ENCODE measurements at places on chromosomes 3 and 15.

DNA sequence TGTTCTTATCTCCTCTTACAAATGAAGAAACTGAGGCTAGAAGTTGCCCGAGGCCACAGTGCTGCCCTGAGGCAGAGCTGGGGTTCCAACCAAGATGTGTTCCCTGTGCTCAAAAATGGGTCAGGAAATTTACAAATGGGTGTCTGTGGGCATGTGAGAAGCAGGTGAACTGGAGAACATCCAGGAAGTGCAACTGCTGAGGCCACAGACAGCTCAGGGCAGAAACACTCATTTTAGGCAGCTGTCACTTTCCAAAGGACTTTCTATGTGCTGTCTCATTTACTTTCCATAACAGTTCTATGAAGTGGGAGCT lies 47.2 kb upstream of the ATP2B2 start:
- DNase-seq: no peak

DNA sequence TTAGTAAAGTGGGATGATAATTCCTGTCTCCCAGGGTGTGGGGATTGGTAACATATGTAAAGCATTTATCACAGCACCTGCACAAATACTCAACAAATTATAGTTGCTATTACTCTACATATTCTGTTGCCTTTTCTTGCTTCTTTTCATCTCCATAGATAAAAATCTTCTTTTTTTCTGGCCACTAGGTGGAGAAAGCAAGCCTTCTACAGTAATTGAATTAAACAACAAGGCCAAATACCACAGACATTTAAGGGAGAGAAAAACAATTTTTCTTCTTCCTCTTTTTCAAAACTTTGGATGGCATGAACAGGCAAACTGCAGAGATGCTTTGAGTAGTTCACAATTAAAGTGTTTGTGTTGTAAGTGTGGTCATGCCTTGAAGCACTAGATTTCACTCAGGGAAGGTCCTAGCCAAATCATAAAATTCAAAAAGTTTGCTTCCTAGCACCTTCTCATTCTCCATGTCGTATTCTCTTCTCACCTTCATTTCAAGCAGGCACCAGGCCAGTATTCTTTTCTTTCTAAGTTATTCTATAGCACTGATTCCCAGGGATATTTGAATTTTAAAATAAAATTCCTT lies 493.4 kb upstream of the TGFBR2 start:
- peak; percentile 61 for DNase-seq

- no peak for DNase-seq
Observed at GRCh38 chr15:73568564-73569280, 64.5 kb downstream of the NPTN start.

GRCh38 chr3:55569033-55569599 lies 82.0 kb upstream of the WNT5A start:
- DNase-seq: no peak

GRCh38 chr3:52880047-52880446 lies 17.3 kb downstream of the STIMATE start:
- DNase-seq: no peak

DNA sequence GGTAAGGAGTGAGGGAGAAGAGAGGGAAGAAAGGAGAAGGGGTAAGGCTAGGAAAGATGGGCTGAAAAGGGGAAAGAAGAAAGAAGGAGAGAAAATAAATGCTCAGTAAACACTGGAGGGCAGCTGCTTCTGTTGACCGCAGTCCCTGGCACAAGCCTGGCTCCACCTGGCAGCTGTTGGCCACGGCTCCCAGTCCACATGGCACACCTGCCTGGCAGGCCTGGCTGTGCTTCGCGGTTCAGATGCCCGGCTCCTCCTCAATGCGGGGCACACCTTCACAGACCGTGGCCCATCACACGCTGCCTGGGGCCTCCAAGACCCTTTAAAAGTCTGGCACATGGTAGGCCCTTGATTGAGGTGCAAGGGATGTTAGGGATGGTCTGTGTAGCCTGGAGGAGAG lies 516.8 kb upstream of the PROK2 start:
- DNase-seq: no peak

- no peak for DNase-seq
Observed at GRCh38 chr3:54538346-54538745, 389.5 kb downstream of the LRTM1 start.

DNA sequence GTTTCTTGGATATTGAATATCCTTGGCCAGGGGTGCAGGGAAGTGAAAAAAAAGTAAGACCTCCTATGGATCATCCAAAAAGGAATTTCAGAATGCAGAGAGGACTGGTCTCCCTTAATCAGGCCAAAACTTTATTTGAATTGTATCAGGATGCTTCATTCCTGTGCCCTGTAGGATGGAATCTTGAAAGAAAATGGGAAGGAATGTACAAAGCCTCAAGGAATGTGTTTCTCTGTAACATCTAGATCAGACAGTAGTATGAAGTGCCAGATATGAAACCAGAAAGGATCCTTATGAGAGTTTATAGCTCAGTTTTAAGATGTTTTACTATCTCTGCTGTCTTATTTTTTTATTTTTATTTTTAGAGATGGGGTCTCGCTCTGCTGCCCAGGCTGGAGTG lies 6.5 kb upstream of the GSK3B start:
- DNase-seq: peak; percentile 85

DNA sequence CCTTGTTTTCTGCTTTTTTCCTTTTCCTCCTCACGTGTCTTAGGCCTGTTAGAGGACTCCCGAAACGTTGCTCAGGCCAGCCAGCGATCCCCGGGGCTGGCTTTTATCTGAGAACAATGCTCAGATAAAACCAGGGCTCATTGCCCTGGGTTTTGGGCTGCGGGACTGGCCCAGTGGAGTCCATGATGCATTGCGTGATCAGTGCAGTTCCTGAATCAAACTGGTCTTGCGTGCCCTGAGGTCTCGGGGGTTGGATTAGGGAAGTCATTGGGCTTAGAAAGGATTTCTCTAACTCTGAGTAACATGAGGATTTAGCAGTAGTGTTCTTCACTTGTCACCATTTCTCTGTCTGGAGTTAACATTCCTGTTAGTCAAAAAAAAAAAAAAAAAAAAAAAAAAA lies 66.3 kb downstream of the CCR1 start:
- no peak for DNase-seq

- no peak for DNase-seq
Observed at GRCh38 chr3:112456147-112456546, 43.1 kb downstream of the BTLA start.

DNA sequence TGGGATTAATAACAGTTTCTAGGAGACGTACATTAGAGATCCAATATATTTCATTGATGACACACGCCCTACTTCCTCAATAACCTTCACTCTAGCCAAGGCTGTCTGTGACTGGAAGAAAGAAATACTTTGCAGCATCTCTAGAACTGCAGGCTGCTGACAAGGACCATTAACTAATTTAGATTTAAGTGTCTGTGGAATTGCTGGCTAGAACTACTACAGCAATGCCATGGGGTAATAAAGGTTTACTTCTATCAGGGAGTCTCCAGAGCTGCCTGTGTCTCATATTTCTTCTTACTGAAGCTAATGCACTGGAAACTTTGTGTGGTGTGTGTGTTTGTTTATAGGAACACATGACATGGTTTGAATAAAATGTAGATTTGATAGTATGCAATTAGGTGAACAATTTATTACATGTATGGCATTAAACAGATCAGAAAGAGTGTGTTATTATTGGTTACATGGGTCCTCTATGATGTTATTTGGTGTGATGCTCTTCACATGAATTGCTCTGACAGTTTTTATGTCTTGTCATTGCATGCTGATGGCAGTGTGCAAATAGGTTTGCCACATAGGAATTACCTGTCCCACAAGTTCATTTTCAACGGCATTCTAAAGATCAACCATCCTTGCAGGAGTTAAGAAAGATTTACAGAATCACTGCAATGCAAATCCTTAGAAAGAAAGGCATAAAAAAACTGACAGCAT lies 916.2 kb upstream of the CADM2 start:
- no peak for DNase-seq

- DNase-seq: no peak
Observed at GRCh38 chr15:29651476-29652233, 170.6 kb downstream of the TJP1 start.

DNA sequence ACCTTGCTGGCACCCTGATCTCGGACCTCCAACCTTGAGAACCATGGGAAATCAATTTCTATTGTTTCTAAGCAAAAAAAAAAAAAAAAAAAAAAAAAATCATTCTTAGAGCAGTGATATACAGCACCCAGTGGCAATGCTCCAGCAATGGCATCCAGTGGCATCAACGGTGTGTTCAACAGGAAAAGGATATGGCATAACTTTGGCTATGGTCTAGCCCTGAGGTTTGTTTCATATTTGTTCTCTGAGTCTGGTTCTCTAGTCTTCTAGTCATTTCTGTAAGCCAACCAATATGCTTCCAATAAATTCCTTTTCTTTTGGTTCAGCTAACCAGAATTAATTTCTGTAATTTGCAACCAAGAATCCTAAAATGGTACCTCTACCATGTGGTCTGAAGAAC lies 19.2 kb downstream of the DENND4A start:
- peak; percentile 30 for DNase-seq

- DNase-seq: no peak
Observed at GRCh38 chr3:45409921-45410320, 21.5 kb downstream of the LARS2 start.

DNA sequence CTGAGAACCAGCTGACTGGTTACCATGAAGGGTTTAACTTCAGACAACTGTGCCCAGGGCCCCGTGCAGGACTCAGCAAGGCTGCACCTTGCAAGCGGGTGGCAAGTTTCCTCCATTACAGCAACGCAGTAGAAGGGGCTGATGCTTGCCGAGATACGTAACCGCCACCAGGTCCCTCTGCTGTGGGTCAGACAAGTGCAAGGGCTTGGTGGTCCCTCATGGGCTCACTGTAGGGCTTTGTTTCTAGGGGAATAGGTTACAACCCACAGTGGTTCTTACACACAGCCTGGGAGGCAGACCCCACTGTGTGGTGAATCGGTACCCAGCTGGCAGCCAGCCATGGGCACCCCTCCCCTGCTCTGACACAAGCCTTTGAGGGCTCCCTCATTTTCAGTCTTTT lies 15.5 kb upstream of the SNRPA1 start:
- DNase-seq: no peak

DNA sequence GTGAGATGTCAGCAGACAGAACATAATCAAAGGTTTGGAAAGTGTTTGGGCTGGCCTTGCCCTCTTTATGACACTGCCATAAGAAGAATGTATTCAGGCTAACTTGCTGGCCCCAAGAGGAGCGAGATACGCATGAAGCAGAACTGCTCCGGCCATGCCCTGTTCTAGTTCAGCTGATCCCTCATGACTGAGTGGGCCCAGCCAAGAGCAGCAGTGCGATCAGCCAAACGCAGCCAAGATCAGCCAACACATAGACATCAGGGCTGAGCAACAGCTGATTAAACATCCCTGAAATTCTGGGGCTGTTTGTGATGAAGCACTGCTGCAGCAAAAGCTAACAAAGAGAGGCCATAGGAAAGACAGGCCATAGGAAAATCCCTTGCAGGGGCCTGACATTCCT lies 24.1 kb downstream of the POMGNT2 start:
- no peak for DNase-seq

DNA sequence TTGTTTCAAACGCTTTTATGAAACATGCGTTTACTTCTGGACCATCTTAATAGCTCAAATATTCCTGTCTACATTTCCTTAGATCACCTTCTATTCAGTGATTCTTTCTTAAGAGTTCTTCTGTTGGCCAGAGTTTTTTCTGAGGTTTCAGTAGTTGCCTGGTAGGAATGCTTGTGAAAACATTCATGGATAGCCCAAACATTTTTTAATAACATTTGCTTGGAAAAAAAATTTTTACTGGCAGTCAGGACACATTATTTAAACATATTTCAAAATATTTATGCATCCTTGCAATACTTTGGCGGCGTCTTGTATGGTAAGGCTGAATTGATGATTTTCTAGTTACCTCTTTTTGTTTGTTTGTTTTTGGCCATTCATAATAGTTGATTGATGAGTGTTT lies 47.4 kb upstream of the ZBTB20 start:
- DNase-seq: peak; percentile 30

GRCh38 chr15:98216166-98216565 lies 255.7 kb downstream of the ARRDC4 start:
- no peak for DNase-seq

- DNase-seq: no peak
Observed at GRCh38 chr3:65013053-65013452, 325.3 kb upstream of the ADAMTS9 start.

DNA sequence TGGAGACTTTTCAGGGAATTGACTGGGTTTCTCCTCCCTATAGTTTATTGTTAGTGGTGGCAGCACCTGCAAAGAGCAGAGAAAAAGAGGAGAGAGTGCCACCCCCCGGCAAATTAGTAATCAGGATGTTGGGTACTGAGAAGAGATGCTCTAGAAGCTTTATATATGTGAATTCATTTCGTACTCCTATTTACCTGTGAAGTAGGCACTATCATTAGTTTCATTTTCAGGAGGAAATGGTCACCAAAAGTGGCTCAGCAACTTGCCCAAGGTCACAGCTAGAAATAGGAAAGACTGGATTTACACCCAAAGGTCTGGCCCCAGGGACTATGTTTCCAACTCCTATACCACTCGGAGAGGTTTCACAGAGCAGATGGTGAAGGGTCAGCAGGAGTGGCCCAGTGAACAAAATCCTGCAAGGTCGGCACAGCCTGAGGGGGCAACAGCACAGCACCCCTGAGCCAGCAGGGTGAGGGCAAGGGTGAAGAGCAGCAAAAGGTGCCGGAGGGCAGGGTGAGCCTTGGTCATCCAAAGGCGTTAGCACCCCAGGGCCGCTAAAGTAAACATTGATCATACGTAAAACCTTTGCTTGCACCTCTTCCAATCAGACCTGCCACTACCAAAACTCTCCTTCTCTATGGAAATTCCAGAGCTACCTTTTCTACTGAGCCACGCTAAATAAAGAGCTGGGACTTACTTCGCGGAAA lies 23.6 kb downstream of the VGLL4 start:
- DNase-seq: no peak

GRCh38 chr15:70618929-70619328 lies 144.4 kb downstream of the UACA start:
- DNase-seq: no peak

DNA sequence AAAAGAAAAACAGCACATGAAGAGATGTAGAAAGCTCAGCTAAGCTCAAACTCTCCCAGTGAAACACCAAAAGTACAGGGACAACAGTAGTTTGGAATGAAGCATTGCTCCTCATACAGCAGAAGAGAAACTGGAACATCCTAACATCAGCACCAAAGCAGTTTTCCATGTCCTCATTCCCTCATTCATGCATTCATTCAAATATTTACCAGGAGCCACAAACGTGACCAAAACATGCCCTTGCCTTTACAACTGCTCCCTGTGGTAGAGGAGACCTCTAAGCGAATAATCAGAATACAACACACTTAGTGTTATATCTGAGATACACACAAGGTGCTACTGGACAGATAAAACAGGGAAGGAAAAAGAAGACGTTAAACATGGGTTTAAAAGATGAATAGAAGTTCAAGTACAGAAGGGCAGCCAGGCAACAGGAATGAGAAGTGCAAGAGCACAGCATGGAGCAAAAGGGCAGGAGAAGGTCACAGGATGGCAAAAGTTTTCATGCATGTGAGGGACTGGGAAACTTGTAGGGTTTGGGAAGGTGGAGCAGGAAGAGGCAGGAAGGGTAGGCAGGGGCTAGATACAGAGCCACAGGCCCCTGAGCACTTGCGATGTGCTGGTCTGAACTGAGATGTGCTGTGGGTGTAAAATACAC lies 58.5 kb upstream of the LMCD1 start:
- DNase-seq: no peak

Data from EH (cell line).